ENCODE measurements at places on chromosomes 16 and 17. TPM values are rescaled to one million over a fixed set of nuclear protein-coding genes. Genes with fewer than 3 reads are reported as not detected.

Gene ICAM2
- 17.5 TPM for total RNA-seq

Gene NFATC2IP
- 17.6 TPM for total RNA-seq

Gene INCA1
- total RNA-seq, result 0.28 TPM

Gene DOC2B
- total RNA-seq, result 1.0 TPM

Gene SOCS3
- 48.0 TPM for total RNA-seq

Gene C1QL1
- total RNA-seq, result 0.17 TPM

Gene GRIN2C
- not detected for total RNA-seq

Gene FOXC2
- total RNA-seq, result 0.09 TPM

Gene DRC7
- 0.08 TPM for total RNA-seq

Gene AANAT
- total RNA-seq, result not detected

Gene PRSS22
- 1.1 TPM for total RNA-seq

Gene ABCC11
- total RNA-seq, result 22.3 TPM

Gene MT1H
- 4.4 TPM for total RNA-seq

Gene SLC47A2
- not detected for total RNA-seq

Gene ATF7IP2
- total RNA-seq, result 14.3 TPM

Gene TAOK2
- total RNA-seq, result 19.0 TPM

Gene KCNAB3
- total RNA-seq, result 0.67 TPM

Gene SMIM36
- total RNA-seq, result not detected

Gene SDR42E2
- not detected for total RNA-seq

Gene ALOX15
- total RNA-seq, result not detected

Gene NETO2
- total RNA-seq, result 0.33 TPM

Gene SAMD14
- total RNA-seq, result 0.50 TPM

Gene MYLK3
- 0.33 TPM for total RNA-seq

Gene DUSP14
- 13.5 TPM for total RNA-seq

Gene PPL
- 26.0 TPM for total RNA-seq

Gene ABCC6
- 162 TPM for total RNA-seq

Measured in liver (tissue), 10 donors.